Liver (tissue), 10 donors: ENCODE measurements at places on chromosomes 2 and 18. TPM values are rescaled to one million over a fixed set of nuclear protein-coding genes. Genes with fewer than 3 reads are reported as not detected.

ORC4 gene
- total RNA-seq = 28.1 TPM

- DNase-seq = no peak
Observed at GRCh38 chr18:39389800-39390379, 1824.3 kb upstream of the CELF4 start.

DNA sequence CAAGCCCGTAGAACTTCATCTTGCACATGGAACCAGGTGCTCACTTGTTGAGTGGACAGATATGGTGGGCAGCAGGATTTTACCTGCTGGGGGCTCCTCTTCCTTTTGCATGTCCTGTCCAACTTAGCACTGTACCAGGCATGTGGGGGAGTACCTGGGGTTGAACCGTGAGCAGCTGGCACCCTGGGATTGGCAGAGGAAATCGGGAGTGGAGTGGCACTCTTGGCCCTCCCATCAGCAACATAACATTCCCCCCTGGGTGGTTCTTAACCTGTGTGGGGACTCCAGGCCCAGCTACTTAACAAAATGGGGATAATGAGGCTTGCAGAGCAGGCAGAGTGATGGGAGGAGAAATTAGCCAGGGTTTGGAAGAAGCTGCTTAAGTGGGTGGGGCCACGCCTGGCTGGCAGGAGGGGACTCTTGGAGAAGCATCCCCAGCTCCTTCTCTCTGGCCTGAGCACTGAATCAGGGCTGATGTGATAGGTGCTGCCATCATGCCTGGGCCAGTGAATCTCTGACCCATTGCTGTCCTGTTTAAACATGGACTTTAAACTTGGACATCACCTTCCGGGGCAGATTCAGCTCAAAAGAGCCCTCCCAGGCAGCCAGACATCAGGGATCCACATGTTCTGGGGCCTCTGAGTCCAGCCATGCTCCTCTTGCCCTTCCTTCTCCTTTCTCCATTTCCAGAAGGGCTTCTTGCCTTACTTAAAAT lies 15.5 kb downstream of the FOSL2 start:
- no peak for DNase-seq

GRCh38 chr2:100891906-100892642 lies 72.1 kb downstream of the NPAS2 start:
- DNase-seq = no peak
